ENCODE measurements at places on chromosomes 7 and 10.

- DNase-seq, result no peak
These were observed 19.7 kb upstream of the VPS37D start for GRCh38 chr7:73647725-73648592.

DNA sequence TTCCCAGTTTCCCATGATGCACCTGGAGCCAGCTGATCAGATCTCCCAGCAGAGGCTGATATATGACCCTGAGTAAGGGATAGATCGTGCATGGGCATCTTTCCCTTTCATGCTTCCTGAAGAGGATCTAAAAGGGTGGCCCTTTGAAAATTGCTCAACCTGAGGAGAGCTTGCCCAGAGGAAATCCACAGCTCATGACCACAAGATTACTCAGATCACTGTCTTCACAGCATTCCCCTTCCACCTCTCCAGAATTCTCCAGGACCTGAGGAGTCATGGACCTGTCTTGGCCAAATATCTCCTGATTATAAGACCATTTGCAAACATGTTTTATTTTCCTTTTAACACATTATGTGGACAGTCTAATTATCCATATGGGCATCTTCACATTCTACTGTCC, 328.1 kb downstream of the LHFPL3 start:
- no peak for DNase-seq

GRCh38 chr7:156014201-156014600, 201.9 kb upstream of the SHH start:
- no peak for DNase-seq

DNA sequence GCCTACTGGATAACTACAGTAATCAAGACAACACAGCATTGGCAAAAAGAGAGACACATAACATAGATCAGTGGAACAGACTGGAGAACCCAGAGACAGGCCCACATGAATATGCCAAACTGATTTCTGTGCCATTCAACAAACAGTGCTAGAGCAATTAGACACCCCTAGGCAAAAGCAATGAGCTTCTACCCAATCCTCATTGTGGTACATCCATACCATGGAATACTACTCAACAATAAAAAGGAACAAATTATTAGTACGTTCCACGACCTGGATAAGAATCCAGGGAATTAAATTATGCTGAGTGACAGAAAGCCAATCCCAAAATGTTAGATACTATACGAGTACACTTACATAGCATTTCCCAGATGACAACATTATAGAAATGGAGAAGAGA, 2.8 kb upstream of the SVIL start:
- DNase-seq, result no peak

DNA sequence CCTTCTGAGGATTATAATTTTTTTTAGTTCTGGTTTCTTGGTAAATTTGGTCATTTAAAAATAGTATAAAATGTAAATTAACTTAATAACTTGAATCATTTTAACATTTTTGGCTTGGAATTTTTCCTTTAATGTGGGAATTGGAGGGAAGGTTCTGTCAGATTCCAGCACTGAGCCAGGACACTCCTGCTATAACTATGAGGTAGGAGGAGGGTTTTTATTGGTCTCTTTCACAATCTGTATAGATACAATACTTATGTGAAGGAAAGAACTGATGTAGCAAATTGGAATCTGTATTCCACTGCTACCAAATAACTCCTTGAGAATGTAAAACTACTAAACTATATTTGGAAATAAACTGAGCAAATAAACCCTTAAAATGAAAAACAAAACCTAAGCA, 3.2 kb downstream of the PRKG1 start:
- no peak for DNase-seq

GRCh38 chr10:86687750-86688149, 19.4 kb downstream of the LDB3 start:
- DNase-seq, result no peak

GRCh38 chr7:26506196-26506595, 214.5 kb downstream of the SNX10 start:
- DNase-seq, result no peak

DNA sequence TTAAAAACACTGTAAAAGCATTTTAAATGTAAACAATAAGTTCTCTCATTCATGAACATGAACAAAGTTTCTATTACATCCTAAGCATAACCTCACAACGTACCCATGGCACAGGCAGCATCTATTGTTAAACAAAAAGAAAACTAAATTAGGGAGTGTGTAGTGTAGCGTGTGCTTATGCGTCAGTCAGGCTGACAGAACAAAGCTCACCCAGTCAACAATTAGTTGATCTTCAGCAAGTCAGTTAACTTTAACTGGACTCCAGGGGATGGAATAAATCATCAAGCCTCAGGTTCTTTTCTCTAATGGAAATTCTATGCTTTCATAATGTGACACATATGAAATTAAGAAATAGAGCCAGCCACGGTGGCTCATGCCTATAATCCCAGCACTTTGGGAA, 91.6 kb upstream of the ODAD2 start:
- no peak for DNase-seq

DNA sequence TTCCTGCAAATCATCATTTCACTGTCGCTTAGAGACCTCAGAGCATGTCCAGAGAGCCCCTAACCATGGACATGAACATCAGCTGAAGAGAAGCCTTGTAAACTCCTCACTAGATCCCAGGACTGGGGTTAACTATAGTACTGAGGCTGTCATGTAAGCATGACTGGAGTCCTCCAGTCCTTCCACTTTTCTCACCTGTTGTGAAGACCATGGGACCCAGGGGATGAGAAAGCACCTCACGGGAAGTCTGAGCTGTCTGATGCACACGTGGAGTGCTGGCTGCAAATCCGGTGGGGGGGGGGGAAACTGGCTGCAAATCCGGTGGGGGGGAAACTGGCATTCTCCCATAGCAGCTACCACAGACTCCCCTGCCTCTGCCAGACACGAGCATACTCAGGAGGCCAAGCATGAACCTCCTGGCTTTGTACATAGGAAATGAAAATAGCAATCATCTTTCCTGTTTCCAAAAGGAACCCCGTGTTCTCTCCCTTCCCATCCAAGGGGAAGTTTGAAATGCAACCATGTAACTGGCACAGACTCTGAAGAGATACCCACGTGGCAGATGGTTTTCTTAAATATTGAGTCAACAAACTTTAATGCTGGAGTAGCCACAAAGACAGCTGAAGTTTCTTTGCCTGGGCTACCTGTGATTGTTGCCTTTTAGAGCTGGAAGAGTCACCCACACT, 261.4 kb downstream of the ZMYND11 start:
- DNase-seq, result no peak

- no peak for DNase-seq
These were observed 186.2 kb downstream of the REEP3 start for GRCh38 chr10:63707254-63707910.

DNA sequence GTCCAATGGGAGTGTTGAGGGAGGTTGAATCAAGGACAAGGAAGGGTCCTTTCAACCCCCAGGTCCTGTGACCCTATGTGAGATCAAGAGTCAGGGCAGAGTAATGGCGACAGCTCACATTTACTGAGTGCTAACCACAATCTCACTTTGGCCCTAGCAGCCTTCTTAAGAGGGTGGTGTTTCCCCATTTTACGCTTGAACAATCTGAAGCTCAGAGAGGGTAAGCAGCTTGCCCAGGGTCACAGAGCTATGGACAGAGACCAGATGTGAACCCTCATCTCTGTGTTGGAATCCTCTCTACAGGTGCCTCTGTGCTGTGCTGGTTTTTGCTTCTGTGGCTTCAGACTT, 102.0 kb downstream of the GRK5 start:
- no peak for DNase-seq

DNA sequence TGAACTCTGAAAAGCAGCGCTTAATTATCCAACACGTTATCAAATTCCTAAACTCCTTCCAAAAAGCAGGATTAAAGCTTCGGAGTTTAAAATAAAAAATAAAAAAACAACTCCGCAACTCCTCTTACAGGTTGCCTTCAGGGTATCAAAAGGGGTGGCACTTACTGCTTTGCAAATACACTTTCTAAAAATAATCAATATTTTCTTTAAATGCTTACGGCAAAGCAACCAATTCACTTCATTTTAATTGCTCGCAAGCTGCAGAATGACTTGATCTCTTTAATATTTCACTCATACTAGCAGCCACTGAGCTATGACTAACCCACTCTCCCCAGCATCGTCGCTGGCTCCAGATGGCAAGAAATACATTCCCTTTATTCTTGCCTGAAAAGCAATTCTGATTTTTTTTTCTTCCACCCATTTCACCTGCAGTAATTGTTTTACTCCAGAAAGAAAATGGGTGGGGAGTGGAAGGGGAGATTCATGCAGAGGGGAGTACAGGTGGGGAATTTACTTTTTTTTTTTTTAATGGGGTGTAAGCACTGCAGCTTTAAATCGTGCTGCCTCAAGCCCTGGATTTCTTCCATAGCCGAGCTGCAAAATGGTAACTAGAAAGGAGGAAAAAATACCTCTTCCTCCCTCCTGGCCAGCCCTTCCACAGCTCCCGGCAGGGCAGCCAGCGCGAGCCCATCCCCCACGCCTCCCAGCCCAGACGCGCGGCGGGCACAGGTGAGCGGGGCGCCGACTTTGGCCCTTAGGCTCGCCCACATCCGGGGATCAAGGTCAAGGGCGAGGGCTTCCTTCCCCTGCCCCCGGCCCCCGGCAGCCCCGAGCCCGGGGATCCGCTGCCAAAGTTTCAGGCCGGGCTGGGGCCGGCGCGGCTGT, 54.2 kb upstream of the FHIP2A start:
- DNase-seq, result no peak

- DNase-seq, result no peak
These were observed 116.5 kb upstream of the RAB11FIP2 start for GRCh38 chr10:118163217-118163616.

GRCh38 chr7:123608991-123609882, 7.6 kb downstream of the ASB15 start:
- no peak for DNase-seq

- DNase-seq, result no peak
These were observed 2.0 kb downstream of the GAL3ST4 start for GRCh38 chr7:100166317-100166940.

DNA sequence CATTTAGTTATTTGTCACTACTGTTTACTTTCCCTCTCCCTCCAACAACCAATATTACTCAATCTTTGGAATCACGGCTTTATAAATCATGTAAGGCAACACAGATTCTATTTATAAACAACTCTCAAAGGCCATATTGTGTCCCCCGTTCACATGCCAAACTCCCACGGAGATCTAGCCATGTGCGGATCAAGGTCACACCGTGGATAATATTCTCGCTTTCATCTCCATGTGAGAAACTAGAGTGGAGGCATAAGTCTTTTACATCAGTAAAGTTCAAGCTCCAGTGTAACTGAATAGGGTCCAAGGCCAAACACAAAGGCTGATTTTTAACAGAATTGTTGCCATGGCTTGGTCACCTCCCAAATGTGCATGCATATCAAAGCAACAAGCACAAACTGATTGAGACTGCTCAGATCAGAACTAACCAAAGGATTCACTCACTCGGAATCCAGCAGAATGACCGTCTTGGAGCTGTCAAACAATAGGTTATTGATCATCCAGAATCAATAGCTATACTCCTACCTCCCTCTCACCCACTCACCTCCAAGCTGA, 569.5 kb upstream of the LRRN3 start:
- DNase-seq, result no peak

GRCh38 chr7:17640730-17641377, 299.4 kb downstream of the SNX13 start:
- DNase-seq, result no peak

DNA sequence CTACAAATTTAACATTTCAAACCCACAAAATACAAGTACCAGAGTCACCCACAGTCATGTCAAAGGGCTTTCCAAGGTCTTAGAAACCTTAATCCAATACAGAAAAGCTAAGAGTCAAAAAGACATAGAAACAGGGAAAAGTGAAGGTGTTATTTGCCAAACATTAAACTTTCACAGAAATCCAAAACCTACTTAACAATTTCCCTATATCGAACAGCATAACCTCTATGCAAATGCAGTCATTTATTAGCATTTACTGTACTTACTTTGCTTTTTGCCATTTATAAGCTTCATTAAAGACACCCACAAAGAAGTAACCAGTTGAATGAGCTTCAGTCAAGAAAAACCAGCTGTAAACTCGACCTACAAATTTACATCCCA, 1.6 kb downstream of the PANK1 start:
- DNase-seq, result no peak

- DNase-seq, result no peak
These were observed 30.7 kb downstream of the MTPN start for GRCh38 chr7:135946289-135947055.

DNA sequence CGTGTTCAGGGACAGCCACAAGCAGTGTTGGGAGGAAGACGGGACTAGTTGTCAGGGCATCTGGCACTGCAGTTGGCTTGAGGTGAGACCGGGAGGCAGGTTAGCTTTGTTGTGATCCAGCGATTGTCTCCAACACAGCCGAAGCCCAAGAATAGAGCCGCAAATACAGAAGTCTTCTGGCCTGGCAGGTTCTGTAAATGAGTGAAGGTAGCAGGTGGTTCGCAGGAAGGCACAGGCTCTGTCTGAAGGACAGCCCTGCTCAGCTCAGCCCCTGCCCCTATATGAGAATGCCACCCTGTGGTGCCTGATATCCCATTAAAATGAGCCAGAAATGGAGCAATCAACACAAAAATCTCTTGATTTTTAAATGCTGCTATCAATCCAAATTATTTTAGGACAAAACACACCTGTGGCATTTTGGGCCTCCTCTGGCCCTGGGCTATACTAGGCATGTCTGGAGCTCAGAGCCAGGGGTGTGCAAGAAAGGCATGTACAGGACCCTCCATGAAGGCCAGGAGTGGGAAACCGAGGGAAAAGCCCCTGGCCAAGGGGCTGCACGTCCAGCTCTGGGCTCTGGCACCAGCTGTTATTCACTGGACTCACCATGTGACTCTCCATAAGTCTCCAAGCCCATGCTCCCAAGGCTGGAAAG, 11.2 kb upstream of the C10orf71 start:
- no peak for DNase-seq

DNA sequence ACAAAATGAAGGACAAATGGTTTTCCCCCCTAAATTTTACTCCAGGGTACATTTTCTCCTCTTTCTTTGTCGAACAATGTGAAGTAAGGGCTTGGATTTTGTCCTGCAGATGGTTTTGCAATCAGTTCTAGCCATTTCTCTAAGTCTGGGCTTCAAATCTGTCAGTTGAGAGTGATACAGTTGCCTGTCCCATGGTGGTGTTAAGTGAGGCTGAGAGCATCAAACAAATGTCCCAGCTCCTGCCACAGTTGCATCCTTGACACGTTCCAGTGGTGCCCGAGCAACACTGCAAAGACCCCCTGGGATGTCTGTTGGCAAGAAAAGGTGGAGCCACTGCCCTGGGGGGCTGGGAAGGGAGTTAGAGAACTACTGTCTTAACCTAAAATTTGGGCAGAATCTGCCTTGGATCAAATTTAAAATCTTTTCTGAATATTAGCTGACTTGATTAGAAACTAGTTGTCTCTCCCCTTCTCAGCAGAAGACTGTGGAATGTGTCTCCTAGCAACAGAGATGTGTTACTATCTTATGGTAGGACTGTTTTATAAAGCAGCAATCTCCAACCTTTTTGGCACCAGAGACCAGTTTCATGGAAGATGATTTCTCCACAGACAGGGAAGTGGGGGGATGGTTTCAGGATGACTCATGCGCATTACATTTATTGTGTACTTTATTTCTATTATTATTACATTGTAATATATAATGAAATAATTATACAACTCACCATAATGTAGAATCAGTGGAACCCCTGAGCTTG, 102.0 kb upstream of the STEAP1B start:
- no peak for DNase-seq
